ENCODE measurements at places on chromosomes 4 and X.

GRCh38 chrX:110341189-110342035 is 17.2 kb upstream of the RTL9 start:
- H3K4me1 ChIP-seq, result no peaks in the 10 kb centered on the region
- no peaks in the 10 kb centered on the region for H3K36me3 ChIP-seq
- no peak for DNase-seq
- no peak overlapping the region for H3K27ac ChIP-seq
- H3K27me3 ChIP-seq, result no peaks in the 10 kb centered on the region

DNA sequence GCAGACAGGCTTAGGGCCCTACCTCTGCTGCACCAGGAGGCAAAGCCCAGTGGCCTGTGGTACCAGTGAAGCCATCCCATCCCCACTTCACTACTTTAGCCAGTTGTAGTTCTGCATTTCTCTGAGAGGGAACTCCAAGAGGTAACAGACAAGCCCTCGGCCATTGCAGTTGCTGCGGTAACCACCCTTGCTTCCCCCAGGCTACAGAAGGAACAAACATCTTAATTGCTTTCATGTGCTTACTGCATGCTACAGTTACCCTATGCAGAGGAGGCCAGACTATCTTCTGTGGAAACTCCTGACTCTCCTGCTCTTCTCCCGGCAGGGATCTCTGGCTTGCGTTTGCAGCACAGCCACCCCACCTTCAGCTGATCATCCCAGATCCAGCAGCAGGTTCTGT is 67.8 kb downstream of the SPIN4 start:
- DNase-seq, result no peak
- H3K4me1 ChIP-seq, result no peaks in the 10 kb centered on the region
- H3K36me3 ChIP-seq, result no peaks in the 10 kb centered on the region
- no peak overlapping the region for H3K4me3 ChIP-seq
- no peaks in the 10 kb centered on the region for H3K27me3 ChIP-seq

- no peak overlapping the region for H3K27ac ChIP-seq
- H3K36me3 ChIP-seq, result no peaks in the 10 kb centered on the region
- DNase-seq, result no peak
- H3K4me3 ChIP-seq, result no peak overlapping the region
Observed at GRCh38 chr4:121784401-121784800, 16.7 kb upstream of the EXOSC9 start.

DNA sequence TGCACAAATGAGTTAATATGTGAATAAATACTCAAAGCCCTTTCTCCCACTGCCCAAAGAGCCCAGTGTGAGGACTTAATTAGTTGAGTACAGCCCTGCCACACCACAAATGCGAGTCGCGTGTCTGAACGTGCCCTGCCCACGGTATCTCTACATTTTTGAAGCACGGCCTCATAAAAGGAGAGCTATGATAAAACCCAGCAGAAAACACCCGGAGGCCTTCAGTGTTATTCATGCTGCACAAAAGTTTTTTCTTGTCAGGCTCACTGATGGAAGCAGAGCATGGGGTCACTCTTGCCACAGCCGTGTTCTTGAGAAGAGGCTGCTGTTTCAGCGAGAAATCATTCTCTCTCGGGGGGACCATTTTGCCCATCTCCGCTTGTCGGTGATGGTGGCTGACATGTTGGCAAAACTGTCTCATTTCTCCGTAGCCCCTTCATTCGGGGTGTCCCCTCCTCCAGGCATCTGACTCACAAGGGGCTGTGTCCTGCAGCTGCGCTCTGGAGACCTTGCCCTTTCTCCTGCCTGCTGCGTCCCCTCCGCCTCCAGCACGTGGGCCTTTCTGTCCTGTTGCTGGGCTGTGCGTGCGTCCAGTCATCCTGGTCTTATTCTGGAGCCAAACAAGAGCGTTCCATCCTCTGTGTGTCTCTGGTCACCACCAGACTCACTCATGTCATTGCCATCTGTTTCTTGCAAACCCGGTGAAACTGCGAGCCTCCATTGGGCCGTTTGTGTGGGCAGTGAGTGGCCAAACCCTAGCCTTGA is 88.8 kb downstream of the SORCS2 start:
- no peak overlapping the region for H3K27ac ChIP-seq
- H3K36me3 ChIP-seq, result no peaks in the 10 kb centered on the region
- H3K27me3 ChIP-seq, result no peaks in the 10 kb centered on the region
- peaks cover 10% of the 10 kb centered on the region for H3K4me1 ChIP-seq

- H3K27ac ChIP-seq, result peak within 1 kb of the TSS; percentile 94
Observed at GRCh38 chr4:155666344-155667221, at the start of gene GUCY1A1. GUCY1A1 (plus strand) TSS chr4:155666848; CDS start chr4:155696868, 30,020 bp downstream.

GRCh38 chrX:50798783-50799182 is 15.2 kb downstream of the SHROOM4 start:
- DNase-seq, result no peak
- H3K27ac ChIP-seq, result no peak overlapping the region
- no peaks in the 10 kb centered on the region for H3K36me3 ChIP-seq
- H3K4me3 ChIP-seq, result no peak overlapping the region
- peaks cover 6% of the 10 kb centered on the region for H3K4me1 ChIP-seq
- H3K27me3 ChIP-seq, result no peaks in the 10 kb centered on the region

GRCh38 chr4:7663075-7663541 is 228.4 kb upstream of the PSAPL1 start:
- no peak overlapping the region for H3K27ac ChIP-seq
- H3K4me3 ChIP-seq, result no peak overlapping the region
- DNase-seq, result no peak
- no peaks in the 10 kb centered on the region for H3K36me3 ChIP-seq
- no peaks in the 10 kb centered on the region for H3K27me3 ChIP-seq

GRCh38 chrX:335758-336155 is 17.2 kb upstream of the GTPBP6 start:
- no peaks in the 10 kb centered on the region for H3K36me3 ChIP-seq
- no peak overlapping the region for H3K4me3 ChIP-seq
- no peak for DNase-seq
- H3K27me3 ChIP-seq, result no peaks in the 10 kb centered on the region

DNA sequence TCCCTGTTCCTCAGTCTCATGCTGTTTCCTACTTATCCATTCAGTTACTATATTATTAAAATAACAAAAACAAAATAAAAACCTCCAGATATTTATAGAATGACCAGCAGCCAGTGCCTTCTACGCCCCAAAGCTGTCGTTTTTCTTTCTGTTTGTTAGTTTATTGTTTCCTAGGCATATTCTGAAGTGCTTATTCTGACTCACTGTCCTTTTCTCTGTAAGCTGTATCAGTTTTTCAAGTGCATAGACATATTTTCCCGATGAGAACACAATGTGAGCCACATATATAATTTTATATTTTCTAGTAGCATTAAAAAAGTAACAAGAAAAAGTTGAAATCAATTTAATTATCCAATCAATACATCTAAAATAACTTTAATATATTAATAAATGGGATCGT is 2158.6 kb upstream of the TENM3 start:
- no peak for DNase-seq
- no peaks in the 10 kb centered on the region for H3K36me3 ChIP-seq
- H3K4me3 ChIP-seq, result no peak overlapping the region
- no peaks in the 10 kb centered on the region for H3K4me1 ChIP-seq

DNA sequence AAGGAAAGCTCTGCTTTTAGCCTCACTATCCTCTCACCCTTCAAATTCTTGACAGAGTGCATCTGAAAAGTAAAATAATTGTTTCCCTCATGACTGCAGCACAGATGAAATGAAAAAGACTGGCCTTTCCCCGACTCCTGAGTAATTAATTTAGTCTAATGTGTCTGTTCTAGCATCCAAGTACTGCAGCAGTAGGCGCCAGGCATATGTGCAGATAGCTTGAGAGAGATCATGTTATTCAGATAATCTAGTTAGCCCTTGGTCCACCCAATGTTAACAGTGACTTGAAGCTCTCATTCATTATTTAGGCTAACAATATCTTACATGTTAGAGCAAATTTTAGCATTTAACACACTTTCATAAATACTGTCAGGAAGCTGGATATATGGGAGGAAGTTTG is 54.0 kb downstream of the MAP9 start:
- H3K36me3 ChIP-seq, result no peaks in the 10 kb centered on the region
- no peak overlapping the region for H3K27ac ChIP-seq
- no peaks in the 10 kb centered on the region for H3K27me3 ChIP-seq
- no peaks in the 10 kb centered on the region for H3K4me1 ChIP-seq

- peaks cover 8% of the 10 kb centered on the region for H3K4me1 ChIP-seq
- H3K36me3 ChIP-seq, result no peaks in the 10 kb centered on the region
- H3K27ac ChIP-seq, result no peak overlapping the region
- no peaks in the 10 kb centered on the region for H3K27me3 ChIP-seq
Observed at GRCh38 chr4:180828455-180829018, 1414.7 kb upstream of the TENM3 start.

GRCh38 chr4:6576512-6576911 is 1.5 kb downstream of the MAN2B2 start:
- H3K27me3 ChIP-seq, result no peaks in the 10 kb centered on the region
- H3K36me3 ChIP-seq, result peaks cover 32% of the 10 kb centered on the region
- no peak overlapping the region for H3K27ac ChIP-seq
- H3K4me3 ChIP-seq, result no peak overlapping the region

DNA sequence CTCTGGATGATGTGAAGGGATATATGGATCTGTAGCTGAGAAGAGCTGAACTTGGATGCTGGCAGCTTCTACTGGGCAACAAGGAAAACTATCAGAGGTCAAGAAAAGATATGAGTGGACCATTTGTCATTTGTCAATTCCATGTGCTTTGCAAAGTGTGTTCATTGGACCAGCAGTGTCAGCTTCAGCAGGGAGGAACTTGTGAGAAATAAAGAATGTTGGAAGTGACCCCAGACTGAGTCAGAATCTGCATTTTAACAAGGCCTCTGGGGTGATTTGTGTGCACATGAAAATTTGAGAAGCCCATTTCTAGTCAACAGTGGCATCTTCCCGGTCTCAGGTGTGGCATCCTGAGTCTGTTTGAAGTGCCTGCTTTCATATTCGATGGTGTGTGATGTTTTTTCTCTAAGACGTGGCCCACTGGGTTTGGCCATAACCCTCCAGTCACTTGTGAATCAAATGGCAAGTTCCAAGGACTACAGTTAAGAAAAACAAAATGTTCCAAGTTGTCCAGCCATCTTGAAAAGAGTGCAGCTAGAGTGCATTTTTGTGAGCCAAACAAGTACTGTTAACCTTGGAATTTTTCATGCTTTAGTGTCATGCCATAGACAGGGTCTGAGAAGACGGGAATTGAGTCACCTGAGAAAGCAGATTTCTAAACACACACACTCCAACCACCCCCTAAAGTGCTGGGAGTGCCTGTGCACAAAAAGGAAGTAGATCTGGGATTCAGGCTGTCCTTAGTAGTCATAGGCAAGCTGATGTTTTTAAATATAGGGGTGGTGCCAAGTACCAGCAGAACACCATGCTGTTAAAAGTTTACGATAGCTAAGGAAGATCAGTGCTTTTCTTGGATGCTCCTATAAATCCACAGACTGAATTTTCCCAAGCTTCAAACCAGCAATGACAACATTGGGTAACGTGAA is 26.4 kb downstream of the GPM6B start:
- H3K4me1 ChIP-seq, result no peaks in the 10 kb centered on the region
- H3K4me3 ChIP-seq, result no peak overlapping the region
- H3K36me3 ChIP-seq, result no peaks in the 10 kb centered on the region
- no peak for DNase-seq

- H3K36me3 ChIP-seq, result no peaks in the 10 kb centered on the region
- no peaks in the 10 kb centered on the region for H3K27me3 ChIP-seq
- H3K27ac ChIP-seq, result peak overlapping the region; percentile 80
- peaks cover 17% of the 10 kb centered on the region for H3K4me1 ChIP-seq
Observed at GRCh38 chrX:12949927-12950656, 24.8 kb upstream of the TMSB4X start.

DNA sequence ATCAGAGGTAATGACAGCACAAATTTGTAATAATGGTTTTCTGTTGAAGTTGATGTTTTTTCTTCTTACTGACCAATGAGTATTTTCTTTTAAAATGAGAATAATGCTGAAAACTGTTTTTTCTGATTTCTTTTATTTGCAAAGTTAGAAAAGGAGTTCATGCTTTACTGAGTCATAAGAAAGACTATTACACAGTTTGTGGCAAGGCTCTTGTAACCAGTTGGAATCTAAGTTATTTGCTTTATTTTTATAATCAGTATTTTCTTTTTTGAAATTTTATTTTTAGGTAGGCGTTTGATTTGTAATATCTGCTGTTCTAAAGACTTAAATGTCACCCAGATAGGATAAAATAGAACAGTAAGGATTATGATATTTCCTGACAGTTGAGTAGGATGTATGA is 25.5 kb downstream of the ANAPC4 start:
- H3K4me3 ChIP-seq, result no peak overlapping the region
- no peaks in the 10 kb centered on the region for H3K36me3 ChIP-seq
- H3K27me3 ChIP-seq, result no peaks in the 10 kb centered on the region
- no peak for DNase-seq
- no peak overlapping the region for H3K27ac ChIP-seq

- DNase-seq, result no peak
- H3K27ac ChIP-seq, result no peak overlapping the region
- no peaks in the 10 kb centered on the region for H3K36me3 ChIP-seq
- no peak overlapping the region for H3K4me3 ChIP-seq
- H3K27me3 ChIP-seq, result no peaks in the 10 kb centered on the region
- no peaks in the 10 kb centered on the region for H3K4me1 ChIP-seq
Observed at GRCh38 chrX:46279214-46279924, 265.9 kb downstream of the ZNF674 start.

DNA sequence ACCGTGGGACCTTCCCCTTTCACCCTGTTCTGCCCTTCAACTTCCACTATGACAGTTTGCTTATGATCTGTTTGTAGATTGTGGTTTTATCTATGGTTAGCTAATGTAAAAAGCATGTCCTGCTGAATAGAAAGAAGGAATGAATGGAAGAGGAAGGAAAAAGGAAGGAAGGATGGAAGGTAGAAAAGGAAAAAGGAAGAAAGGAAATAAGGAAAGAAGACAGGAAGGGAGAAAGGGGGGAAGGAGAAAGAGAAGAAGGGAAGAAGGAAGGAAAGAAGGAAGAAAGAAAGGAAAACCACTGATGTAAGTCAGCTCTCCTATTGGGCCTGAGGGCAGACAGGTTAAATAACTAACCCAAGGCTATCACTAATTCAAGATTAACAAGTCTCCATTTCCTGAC is 319.1 kb upstream of the KLF3 start:
- no peaks in the 10 kb centered on the region for H3K36me3 ChIP-seq
- no peaks in the 10 kb centered on the region for H3K4me1 ChIP-seq
- no peak for DNase-seq

- H3K27ac ChIP-seq, result no peak overlapping the region
- H3K4me3 ChIP-seq, result no peak overlapping the region
- no peaks in the 10 kb centered on the region for H3K36me3 ChIP-seq
- DNase-seq, result no peak
- no peaks in the 10 kb centered on the region for H3K4me1 ChIP-seq
Observed at GRCh38 chr4:37745946-37746345, 59.8 kb upstream of the RELL1 start.

GRCh38 chr4:65021149-65021548 is 611.9 kb upstream of the TECRL start:
- no peak for DNase-seq
- no peaks in the 10 kb centered on the region for H3K36me3 ChIP-seq
- no peak overlapping the region for H3K4me3 ChIP-seq

DNA sequence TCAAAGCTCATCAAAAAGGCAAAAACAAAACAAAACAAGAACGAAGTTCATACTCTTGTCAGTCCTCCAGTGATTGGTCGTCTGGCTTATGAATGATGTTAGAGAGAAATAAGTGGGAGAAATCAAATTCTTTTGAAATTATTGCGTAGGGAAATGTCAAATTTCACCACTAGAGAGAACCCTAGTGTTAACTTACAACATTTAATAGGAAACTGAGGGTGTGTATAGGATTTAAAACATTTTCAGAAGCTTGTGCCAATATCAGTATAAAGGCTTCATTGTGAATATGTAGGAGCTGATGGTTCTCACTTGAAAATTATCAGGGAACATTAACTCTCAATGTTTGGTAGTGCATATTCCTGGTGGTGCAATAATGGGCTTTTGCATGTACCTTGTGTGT is 17.4 kb downstream of the ADH6 start:
- H3K4me3 ChIP-seq, result no peak overlapping the region
- H3K4me1 ChIP-seq, result peaks cover 19% of the 10 kb centered on the region
- no peak for DNase-seq
- peak overlapping the region; percentile 59 for H3K27ac ChIP-seq
